ENCODE measurements at places on chromosomes 2 and 18.

DNA sequence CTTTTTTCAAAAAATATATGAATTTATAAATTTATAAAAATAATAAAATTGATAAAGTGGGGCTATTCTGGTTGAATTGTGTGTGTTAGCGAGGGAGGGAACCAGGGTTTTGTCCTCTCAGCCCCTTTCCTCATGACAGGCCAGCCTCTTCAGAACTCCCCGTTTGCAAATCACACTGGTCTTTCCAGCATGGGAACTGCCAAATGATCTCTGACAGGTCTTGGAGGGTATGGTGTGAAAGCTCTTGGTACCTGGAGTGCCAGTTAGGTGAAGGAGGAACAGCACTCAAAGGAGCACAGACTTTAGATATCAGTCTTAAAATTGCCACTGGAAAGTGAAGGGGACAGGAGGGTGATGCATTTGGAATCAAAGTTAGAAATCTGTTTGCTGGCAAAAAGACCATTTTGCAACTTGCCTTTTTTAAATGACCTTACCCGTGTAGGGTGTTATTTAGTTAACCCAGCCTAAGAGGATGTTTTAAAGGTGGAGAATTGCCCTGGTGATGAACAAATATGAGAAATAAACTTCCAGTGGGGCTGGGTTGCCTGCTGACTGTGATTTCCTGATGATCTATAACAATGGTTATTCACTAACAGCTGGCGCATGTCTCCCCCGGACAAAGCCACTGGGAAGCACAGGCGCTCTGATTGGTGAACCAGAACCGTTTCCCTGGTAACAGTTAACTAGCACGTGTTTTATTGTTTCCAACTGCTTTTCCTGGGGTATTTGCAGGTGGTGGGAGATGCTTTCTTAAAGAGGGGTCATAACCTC is 85.3 kb upstream of the EFEMP1 start:
- DNase-seq = peak; percentile 83

DNA sequence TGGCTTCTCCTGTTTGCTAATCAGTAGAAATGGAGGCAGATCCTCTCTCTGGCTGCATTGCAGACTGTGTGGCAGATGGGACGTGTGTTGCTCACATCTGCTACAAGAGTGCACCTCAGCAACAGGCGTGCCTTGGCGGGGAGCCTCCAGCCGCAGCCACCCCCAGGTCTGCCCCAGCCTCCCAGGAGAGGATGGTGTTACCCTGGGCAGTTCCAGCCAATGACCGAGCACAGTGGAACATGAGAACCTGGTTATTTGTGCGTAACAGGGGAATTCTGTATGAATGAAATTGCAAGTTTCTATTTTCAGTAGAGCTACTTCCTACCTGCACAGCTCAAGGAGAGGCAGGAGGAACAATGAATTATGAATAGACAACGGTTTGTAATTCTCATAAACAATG is 130.6 kb upstream of the CBLN2 start:
- DNase-seq = no peak

GRCh38 chr18:74617486-74617885 is 19.8 kb downstream of the ZNF407 start:
- no peak for DNase-seq

GRCh38 chr2:134718817-134719814 is at the start of gene TMEM163:
TMEM163 (minus strand) TSS chr2:134719000.
- no peak for DNase-seq

GRCh38 chr2:187037310-187037709 is 188.3 kb upstream of the ZSWIM2 start:
- no peak for DNase-seq

- DNase-seq = no peak
These were observed 33.4 kb downstream of the TGFBRAP1 start for GRCh38 chr2:105296017-105296611.

DNA sequence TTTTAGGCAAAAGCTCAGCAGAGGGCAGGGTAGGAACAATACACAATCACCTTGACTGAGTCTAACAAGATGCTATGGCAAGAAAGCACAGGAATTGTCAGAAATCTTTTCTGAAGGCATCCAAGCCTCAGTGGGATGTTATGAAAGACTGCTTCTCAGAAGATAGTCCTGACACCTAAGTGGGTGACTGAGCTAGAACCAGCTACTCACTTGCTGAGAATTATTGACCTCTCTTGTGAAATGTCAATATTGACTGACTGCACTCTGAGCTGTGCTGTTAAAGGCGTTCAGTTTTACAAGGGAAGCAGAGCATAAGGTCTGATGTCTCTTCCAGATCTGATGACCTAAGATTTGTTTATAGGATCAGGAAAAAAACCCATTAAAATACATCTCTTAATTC is 46.1 kb downstream of the TACR1 start:
- DNase-seq = no peak

- DNase-seq = no peak
These were observed 239.0 kb downstream of the TMX3 start for GRCh38 chr18:68475883-68476282.

DNA sequence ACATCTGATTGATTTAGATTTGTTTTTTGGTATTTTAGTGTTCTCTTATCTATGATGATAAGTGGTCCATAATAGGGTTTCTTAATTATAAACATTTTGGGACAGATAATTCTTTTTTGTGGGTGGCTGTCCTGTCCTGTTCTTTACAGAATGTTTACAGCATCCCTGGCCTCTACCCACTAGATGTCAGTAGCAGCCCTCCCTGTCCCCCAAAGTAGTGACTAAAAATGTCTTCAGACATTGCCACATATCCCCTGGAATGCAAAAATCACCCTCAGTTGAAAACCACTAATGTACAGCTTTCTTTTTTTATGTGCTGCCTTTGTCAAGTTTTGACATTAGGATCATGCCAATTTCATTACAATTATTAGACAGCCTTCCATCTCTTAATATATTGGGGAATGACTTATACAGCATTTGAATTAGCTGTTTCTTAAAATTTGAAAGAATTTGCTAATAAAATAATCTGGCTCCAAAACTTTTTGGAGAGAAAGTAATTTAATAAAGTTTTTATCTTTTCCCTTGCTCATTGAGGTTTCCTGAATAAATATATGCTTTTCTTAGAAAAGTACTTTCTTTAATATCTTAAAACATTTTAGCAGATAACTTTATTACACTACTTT is 19.5 kb downstream of the WIPF1 start:
- DNase-seq = no peak

GRCh38 chr2:165002638-165003037 is 47.3 kb upstream of the SLC38A11 start:
- DNase-seq = no peak

DNA sequence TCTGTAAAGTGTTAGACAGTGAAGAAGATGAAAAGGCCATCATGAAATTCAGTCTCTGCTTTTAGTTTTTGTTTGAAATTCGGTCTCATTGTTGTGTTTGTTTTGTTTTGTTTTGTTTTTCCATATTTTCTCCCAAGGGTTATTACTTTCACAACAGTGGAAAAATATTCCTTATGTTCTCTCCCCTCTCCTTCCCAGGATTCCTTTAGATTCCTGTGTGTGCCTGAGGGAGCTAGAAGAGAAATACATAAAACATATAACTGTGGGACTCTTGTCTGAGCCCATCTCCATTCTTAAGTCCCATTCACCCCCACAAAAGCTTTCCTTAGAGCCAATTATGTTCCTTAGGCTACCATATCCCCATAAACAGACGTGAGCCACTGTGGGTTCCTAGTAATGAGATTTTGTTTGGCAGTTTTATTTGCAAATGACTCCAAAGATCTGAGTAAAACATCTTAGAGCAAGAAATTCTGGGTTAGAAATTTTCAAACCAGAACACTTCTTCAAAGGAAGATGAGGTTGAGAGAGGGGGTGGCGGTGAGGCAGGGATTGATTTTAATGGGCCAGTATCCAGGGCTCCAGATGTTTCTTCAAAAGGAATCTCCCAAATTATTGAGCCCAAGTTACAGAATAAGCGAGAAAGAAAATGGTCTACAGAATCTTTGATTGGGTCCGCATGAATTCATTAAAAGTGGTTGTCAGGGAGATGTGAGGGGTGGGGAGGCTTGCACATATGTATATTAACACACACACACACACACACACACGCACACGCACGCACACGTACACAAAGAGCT is 157.8 kb upstream of the TNP1 start:
- DNase-seq = no peak

DNA sequence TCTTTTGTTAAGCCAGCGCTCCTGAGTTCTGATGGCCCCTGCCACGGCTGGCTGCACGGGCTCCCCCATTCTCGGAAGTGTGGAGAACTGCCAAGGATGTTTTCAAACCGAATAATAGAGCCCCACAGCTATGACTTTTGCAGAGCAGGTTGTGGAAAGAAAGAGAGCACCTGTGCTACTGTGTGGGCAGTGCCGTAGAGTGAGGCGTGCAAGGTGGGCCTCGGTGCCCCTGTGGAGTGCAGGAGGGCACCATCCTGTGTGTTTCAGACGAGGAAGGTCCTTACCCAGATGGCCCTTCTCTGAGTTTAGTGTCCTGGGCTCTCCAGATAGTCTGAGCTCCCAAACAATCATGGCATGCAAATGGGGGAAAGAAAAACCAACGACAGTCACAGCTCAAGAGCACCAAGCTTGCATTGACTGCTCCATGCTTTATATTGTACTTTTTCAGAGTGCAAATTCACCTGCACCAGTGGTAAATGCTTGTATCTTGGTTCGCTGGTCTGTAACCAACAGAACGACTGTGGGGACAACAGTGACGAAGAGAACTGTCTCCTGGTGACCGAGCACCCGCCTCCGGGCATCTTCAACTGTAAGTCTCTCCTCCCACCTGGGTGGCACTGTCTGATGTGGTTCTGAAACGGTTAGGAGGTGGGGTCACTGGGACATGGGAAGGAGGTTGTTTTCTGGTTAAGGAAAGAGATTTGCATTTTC is 219.4 kb downstream of the LDLRAD4 start:
- no peak for DNase-seq

- no peak for DNase-seq
These were observed 48.5 kb upstream of the DOCK10 start for GRCh38 chr2:225090746-225091145.

DNA sequence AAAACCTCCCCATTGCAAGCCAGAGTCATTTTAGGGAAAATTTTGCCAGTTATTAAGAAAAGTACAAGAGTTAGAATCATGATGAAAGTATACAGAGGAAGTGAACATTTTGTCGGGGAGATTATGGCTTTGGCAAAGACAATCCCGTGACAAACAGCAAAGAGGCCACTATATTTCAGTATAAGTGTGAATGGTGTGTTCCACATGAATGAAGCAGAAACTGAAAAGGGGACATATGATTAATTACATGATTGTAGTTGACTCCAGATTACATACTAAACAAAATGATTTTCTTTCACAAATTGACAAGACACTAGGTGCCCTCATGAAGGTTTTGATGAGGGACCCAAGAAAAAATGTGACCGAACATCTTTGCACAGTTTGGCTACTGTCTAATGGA is 42.0 kb downstream of the SP140 start:
- DNase-seq = no peak

DNA sequence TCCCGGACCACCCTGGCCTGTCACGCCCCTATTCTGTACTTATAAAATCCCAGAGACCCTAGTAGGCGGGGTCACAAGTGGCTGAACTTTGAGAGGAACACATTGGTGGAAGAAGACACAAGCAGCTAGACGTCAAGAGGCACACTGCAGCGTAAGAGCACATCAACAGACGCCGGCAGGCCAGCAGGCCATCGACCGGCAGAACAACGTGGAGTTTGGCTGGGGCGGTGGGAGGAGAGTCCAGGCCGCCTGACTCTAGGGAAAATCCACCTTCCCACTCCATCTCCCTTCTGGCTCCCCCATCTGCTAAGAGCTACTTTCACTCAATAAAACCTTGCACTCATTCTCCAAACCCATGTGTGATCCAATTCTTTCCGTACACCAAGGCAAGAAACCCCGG is 601.8 kb upstream of the CDH2 start:
- DNase-seq = no peak

DNA sequence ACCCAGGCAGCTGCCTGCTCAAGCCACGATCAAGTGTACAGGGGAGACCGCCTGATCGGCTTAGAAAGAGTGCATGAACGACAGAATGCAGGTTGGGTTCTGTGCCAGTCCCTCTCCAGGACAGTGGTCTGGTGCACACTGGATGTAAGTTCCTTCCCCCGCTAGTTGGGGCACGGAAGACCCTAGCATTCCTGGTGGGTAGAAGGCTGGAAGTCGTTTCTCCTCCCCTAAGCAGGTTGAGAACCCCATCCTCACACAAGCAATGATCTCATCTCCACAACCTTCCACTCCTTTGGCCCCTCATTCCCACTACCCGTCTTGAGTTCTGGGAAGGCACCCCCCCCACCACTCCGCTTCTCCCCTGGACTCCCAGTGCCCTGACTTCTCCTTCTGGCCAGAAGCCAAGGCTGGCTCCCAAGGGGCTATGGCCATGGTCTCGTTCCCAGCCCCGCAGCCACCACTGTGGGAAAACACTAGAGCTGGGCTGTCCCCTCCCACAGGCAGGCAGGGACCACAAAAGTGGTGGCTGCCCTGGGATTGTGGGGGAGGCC is 1.4 kb upstream of the ANKRD39 start:
- no peak for DNase-seq

GRCh38 chr18:37443325-37444055 is 122.1 kb downstream of the CELF4 start:
- DNase-seq = no peak

GRCh38 chr2:26924731-26925099 is 45.7 kb upstream of the MAPRE3 start:
- DNase-seq = no peak

DNA sequence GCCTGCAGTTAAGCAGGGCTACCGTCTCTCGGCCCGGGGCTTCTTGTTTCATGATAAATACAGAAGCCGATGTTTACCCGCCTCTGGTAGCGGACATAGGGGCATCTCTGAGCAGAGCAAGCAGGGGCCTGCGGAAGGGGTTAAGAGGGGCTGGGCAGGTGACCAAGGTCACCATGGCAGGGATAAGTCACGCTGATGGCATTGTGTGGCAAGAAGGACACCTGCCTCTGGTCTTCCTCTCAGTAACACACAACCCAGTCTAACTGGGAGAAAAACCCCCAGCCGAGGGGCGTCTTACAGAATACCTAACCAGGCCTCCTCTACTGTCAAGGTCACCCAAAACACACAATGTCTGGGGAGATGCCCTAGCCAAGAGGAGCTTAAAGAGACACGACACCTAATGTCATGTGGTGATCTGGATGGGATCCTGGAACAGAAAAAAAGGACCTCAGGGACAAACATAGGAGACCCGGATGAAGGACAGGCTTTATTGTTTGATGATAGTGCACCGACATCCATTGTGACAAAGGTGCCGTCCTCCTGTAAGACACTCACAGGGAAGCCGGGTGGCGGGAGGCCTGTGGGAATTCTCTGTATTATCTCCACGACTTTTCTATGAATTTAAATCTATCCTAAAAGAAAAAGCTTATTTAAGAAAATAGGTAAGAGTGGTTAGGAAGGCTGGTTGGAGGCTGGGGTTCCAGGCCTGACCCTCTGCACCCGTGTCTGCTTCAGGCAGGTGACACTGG is 24.8 kb downstream of the SH3BP4 start:
- DNase-seq = no peak
